Left lung (tissue), 14 donors: ENCODE measurements at places on chromosomes 11 and 22. TPM values are rescaled to one million over a fixed set of nuclear protein-coding genes. Genes with fewer than 3 reads are reported as not detected.

Gene TBX10
- polyA plus RNA-seq, result 0.18 TPM

DNA sequence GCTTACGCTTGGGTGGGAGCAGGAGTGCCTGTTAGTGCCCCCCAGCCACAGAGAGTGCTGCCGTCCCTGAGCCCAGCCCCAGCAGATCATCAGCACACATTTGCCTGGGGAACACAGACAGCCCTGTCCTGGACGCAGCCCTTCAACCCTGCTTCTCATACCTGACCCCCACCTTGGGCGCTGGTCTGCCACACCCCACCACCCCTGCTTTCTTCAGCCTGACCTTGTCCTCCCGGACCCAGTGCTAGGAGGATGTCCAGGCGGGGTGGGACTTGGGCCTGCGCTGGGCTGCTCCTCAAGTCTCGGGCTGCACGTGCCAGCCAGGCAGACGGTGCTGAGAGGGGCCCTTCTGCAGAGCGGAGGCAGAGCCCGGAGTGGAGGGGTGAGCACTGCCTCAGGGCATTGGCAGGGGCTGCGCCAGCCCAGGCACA is 119.2 kb downstream of the KCNQ1OT1 start:
- peak; percentile 23 for DNase-seq

DNA sequence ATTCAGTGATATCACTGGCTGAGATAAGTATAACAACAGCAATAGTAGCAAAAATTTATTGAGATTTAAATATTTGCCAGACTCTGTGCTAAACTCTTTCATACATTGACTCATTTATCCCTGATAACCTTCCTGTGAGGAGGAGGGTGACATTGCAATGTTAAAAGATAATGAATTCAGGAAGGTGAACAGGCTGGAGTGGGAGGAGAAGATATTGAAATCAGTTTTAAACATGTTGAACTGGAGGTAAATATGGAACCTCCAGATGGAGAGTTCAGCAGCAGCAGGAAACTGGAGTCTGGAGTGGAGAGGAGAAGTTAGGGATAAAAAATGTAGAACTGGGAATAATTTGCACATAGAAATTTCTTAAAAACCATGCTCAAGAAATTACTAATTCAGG is 142.0 kb upstream of the FAT3 start:
- DNase-seq, result no peak

DNA sequence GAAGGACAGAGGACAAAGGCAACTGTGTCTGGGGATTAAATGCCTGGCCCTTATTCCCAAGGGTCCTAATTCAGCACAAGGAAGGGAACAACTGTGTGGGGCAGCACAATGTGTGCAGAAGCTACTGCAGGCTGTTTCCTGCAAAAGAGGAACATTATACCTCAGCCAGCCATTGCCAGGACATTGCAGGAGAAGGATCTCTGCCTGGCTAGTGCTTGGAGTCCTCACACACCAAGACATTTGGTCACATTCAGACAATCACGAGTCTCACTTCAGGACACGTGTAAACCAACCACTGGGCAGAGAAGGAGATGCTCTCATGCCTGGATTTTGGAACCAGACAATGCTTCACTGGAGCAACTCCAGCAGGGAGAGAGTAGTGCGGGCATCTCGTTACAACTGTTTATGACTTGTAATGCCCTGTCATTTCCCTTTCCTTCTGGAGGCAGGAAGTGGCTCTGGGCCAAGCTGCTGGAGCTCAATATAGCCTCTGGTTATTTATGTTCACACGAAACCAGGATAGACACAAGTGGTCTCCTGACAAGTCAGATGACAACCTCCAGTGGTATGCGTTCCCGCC is 23.9 kb upstream of the ZC3H12C start:
- DNase-seq, result no peak

DNA sequence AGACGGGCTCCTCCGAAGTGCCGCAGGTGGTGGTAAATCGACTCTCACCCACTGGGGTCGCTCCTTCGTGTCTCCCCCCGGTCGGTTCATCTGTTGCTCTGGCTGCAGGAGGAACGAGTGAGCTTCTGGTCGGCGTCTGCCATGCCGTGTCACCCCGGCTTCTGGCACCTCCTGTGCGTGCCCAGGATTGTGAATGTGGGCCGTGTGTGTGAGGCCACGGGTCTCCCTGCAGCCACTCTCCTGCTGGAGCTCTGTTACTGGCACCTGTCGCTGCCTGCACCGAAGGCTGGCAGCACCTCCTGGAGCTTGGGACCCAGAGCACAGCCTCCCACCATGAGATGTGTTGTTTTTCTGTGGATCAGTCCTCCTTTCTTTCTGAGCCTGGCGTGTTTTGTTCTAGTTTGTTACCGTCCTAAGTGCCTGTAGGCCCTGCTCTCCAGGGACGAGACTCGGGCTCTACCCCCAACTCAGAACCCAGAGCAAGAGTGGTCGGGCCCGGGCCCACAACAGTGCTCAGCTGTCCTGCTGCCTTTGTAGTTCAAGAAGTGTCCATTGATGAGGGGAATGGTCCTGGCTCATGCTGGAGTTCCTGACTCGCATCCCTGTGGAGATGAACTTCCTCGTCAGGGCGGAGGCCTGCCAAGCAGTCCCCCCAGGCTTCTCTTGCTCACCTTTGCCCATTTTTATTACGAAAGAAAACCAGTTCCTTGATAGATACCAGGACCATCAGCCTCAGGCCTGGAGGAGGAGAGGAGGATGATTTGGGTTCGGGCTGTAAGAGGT is 66.6 kb downstream of the MED15 start:
- DNase-seq, result no peak

GRCh38 chr22:29022101-29022817 is 39.4 kb downstream of the C22orf31 start:
- DNase-seq, result no peak

- no peak for DNase-seq
Observed at GRCh38 chr22:38946771-38947170, 10.6 kb upstream of the APOBEC3A start.

GRCh38 chr22:31425331-31426050 is 26.1 kb downstream of the DRG1 start:
- DNase-seq, result no peak

GRCh38 chr11:35360055-35360530 is 59.3 kb downstream of the SLC1A2 start:
- no peak for DNase-seq

DNA sequence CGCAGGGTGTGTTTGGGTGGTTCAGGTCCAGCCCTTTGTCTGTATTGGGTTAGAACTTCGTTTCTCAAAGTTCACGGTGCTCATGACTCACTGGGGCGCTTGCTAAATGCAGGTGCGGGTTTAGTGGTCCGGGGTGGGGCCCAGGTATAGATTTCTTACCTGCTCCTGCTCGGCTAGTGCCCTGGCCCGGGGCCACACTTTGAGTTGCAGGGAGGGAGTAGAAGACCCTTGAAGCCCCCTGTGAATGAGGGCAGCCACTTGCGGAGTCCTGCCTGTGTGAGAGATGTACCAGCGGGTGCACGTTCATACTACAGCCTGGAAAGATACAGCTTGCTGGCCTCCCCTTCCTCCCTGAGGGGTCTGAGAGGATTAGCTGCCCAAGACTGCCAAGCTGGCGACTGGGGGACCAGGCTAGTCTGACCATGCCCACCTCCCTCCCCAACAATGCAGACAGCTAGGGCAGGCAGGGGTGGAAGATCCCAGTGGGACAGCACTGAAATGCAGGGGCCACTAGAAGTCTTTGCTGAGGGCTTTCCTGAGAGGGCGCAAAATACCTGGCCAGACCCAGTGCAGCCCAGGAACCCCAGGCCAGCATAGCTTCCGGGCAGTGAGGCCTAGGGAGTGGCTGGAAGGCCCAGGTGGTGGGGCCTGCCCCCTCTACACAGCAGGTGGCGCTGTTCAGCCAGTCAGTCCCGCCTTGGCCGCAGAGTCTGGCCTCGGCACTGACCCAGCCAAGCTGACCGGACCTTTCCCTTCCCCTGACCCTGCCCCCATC is 5.1 kb upstream of the MYRF start:
- peak; percentile 65 for DNase-seq

GRCh38 chr11:20056950-20057943 is 103.0 kb downstream of the DBX1 start:
- no peak for DNase-seq
